Thymus (tissue), 14 donors: ENCODE measurements at places on chromosomes 12 and 14. TPM values are rescaled to one million over a fixed set of nuclear protein-coding genes. Genes with fewer than 3 reads are reported as not detected.
A peak's percentile ranks its signal among the peaks of the same experiment; 100 is the strongest.

The SERPINA1 gene
- total RNA-seq, result 9.4 TPM

DNA sequence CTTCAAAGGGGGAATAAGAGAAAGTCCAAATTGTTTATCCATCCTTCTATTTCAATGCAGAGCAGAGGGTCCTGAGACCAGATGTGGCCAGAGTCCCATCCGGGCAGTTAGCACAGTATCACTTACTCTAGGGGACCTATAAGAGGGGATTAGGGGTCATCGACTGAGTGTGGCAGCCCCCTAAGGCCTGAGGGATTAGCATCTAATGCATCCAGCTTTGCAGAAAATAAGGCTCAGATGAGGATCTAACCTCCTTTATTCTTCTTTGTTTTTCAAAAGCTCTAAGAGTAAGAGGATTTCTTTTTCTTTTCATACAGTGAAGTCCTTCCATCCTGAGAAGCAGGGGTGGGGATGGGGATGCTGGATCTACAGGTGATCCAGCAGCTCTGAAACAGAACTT is 43.5 kb downstream of the NEUROD4 start:
- DNase-seq, result no peak

GRCh38 chr14:37078131-37078530 is 94.3 kb downstream of the SLC25A21 start:
- no peak for DNase-seq

The CRY1 gene
- 19.9 TPM for total RNA-seq

GRCh38 chr12:12219664-12220063 is 47.2 kb downstream of the LRP6 start:
- no peak for DNase-seq

The SLC25A29 gene
- total RNA-seq, result 19.4 TPM

The ACOT6 gene
- total RNA-seq, result not detected

The DPPA3 gene
- 0.19 TPM for total RNA-seq

The SLC10A1 gene
- not detected for total RNA-seq

The OAS2 gene
- 45.8 TPM for total RNA-seq

GRCh38 chr12:57902478-57902969 is 38.8 kb upstream of the ATP23 start:
- no peak for DNase-seq

GRCh38 chr12:389142-390096 is at the start of gene KDM5A:
Gene KDM5A, minus strand, starts transcription at chr12:389320. Its CDS starts 229 bp downstream, at chr12:389091.
- peak; percentile 94 for DNase-seq

DNA sequence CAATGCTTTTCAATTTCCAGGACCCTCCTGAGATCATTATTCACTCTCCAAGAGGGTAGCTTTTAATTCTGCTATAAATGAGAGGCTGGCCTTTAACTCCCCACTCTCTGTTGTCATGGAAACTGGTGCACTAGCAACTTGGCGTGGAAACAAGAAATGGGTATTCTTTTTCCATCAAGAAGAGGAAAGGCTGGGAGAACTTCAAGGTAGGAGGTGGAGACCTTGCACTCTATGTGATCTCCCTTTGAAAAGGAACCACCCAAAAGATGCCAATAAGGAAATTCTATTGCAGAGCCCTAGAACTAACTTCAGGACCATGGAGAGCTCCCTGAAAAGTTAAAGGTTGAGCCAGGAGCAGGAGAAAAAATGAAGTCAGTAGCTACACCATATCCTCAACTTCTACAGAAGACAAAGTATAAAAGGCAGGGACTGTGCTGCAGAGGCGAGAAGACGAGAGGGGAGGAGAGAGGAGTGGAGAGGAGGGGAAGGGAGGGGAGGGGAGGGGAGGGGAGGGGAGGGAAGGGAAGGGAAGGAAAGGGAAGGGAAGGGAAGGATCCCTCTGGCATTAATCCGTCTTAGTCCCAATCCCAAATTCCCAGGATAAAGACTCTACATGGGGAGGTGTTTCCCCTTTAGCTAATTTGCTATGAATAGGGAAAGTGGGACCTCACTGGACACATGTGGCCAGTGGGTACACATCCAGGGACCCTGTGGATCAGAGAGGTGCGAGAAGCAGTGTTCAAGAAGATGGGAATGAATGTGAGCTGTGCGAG is 46.7 kb upstream of the FICD start:
- DNase-seq, result peak; percentile 60

- peak; percentile 43 for DNase-seq
Observed at GRCh38 chr12:15584366-15585041, 204.7 kb downstream of the EPS8 start.

DNA sequence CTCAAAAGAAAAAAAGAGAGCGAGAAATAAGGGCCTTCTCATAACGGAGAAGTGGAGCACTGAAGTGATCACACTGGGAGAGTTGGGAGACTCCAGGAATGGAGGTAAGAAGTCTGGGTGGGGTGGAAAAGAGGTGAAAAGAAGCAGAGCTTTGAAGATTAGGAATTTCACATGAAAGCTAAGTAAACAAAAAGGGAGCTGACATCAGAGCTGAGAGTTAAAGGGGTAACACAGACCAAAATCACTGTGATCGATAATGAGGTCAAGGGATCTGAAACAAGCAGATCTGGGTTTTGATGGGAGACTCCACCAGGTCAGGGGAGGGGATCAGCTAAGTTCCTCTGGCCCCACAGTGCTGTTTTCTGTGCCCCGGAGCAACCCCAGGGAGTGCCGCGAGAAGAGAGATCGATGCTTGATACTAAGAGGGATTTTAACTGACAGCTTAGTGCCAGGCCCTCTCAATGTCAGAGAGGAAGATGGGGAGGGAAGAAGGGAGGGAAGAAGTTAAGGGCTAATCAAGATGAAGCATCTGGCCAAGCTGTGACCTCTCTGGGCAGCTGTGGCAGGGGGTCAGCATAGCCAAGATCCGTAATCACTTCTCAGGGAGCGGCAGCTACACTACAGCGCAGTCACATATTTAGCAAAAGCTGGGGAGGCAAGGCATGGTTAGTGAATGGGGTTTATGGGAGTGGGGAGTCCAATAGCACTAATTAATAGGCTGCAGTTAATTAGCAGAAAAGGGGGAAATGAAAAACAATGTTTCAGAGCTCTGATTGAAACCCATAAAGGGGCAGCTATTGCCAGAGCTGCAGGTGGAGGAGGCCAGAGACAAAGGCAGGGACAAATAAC is 8.0 kb downstream of the AQP6 start:
- no peak for DNase-seq

GRCh38 chr14:105118646-105119407 is 49.7 kb downstream of the JAG2 start:
- no peak for DNase-seq

DNA sequence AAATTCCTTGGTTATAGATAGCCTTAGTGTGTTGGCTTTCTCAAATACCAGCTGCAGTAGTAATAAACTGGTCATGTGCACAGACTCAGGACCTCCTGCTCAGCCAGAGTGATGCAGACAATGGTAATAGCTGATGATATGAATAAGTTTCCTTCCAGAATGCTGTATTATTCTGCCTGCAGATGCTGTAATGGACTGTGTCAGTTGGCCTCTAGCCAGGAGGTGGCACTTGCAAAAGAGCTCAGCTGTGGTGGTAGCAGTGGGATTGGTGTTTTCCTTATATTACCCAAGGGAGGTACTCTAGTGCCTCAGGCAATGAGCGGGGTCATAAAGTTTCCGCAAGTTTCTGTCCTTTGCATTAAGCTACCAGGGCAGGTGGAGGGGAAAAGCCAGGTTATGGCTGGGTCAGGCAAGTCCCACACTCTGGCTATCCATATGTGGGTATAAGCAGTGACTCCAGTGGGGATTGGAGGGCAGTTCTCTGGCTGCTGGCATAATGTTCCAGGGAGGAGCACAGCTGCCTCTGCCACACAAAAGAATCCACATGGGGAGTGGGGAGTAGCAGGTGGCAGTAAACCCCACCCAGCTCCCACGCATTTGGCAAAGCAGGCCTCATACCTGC is 14.0 kb upstream of the MUCL1 start:
- no peak for DNase-seq

The SLC5A8 gene
- 0.33 TPM for total RNA-seq

GRCh38 chr14:56118611-56119181 is 485 bp downstream of the PELI2 start:
- DNase-seq, result no peak

- no peak for DNase-seq
Observed at GRCh38 chr12:22406627-22407026, 72.1 kb upstream of the ST8SIA1 start.

DNA sequence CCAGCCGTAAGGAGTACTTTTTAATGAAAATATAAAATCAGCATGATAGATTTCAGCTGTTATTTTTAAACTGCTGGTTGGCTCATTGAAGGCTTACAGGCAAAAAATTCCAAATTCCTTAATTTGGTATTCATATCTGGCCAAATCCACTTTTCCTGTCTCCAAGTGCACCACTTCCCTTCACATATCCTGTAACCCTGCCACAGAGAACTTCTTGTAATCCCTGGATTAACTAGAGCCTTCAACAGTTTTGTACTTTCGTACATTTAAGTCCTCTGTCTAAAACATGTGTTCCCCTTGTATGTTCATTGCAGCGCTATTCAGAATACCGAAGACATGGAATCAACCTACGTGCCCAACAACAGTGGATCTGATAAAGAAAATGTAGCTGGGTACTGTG is 9.6 kb downstream of the PUS7L start:
- DNase-seq, result no peak

The FOXG1 gene
- total RNA-seq, result 1.9 TPM

DNA sequence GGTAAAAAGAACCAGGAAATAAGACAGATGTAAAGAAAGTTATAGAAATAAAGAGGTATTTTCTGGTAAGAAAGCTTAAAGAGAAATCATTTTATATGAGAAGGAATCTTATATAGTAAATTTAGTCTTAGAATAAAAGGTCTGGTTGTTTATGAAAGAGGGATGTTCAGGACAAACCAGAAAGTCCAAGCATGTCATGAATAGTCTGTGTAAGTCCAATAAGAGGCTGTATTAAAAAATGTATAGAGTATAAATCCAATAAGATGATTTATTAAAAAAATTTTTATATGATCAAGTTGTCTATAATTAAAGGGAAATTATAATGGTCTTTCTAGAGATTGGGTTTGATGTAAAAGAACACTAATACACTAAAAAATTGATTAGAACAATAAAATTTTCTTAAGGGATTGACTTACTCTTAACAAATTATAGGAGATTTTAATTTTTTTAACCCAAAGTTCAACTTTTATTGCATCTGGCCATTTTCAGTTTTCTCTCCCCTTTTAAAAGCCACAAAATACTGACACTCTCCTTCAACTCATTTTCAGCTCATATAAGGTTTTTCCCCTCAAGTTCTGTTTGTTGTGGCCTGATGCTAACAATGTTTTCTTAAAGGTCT is 35.1 kb downstream of the ST8SIA1 start:
- no peak for DNase-seq

The EAPP gene
- 71.2 TPM for total RNA-seq

The AICDA gene
- 0.42 TPM for total RNA-seq

GRCh38 chr12:81520064-81520945 is 238.8 kb downstream of the PPFIA2 start:
- no peak for DNase-seq

The CLEC14A gene
- 4.8 TPM for total RNA-seq

The KCNJ8 gene
- 5.2 TPM for total RNA-seq

DNA sequence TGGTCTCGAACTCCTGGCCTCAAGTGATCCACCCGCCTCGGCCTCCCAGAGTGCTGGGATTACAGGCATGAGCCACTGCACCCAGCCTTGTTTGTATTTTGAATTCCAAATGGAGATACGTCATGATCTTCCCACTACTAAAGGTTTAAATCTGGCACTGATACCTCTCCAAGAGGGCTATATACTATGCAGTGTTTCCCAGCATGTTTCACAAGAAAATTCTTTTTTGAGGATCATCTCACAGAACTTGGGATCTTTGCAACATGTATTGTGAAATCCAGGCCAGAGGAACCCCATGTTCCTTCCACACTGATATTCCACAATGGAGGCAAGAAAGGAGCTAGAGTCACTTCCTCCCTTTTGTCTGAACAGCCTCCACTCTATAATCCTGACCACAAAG is 112.7 kb downstream of the NT5DC3 start:
- no peak for DNase-seq

The MMP17 gene
- total RNA-seq, result 0.28 TPM

- no peak for DNase-seq
Observed at GRCh38 chr12:62659453-62660295, 193.0 kb downstream of the MON2 start.

GRCh38 chr14:80055226-80055625 is 156.1 kb downstream of the DIO2 start:
- no peak for DNase-seq

DNA sequence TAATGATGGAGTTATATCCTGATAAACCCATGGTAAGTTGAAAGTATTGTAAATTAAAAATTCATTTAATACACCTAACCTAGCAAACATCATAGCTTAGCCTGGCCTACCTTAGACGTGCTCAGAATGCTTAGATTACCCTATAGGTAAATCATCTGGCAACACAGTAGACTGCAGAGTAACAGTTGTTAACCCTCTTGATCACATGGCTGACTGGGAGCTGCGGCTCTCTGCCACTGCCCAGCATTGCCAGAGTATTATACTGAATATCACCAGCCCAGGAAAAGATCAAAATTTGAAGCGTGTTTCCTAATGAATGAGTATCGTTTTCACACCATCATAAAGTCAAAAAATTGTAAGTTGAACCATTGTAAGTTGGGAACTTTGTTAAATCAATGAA is 17.8 kb upstream of the TMPRSS12 start:
- DNase-seq, result no peak

DNA sequence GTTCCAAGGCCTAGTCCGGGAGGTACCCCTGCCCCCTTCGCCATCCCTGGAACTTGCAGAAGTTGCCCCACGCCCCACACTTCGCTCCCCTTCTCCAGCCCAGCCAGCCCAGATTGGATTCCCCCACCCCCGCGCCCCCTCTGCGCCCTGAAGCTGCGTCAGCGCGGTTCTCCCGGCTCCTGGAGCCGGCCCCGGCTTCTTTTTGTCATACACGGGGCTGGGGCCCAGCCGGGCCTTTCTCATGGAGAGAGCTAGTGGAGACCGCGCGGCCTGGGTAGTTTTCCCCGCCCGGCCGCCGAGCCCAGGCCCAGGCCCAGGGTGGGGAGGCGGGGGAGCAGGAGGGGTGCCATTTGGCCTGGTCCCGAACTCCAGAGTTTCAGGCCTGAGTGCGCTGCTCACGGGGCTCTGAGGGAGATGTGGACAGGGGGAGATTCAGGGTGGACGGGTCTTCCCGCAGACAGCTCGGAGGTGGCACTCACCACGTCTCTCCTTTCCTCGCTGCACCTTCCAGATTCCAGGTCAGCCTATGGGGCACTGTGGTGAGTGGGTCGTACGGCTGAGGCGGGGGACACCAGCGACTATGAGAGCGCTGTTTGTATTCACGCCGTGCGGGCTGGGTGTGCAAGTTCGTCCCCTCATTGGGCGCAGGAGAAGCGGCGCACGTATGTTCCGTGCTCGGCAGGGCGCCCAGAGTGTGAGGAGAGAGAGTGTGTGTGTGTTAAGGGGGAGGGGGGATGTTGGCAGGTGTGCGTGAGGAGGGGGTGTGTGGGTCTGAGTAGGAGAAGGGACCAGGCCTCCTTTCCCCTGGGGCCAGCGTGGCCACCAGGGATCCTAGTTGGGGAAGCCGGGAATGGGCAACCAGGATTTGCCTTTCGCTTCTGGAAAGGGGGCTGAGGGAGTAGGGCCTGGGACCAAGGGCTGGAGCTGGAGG is 785 bp upstream of the LHX5 start:
- DNase-seq, result no peak

GRCh38 chr12:92338671-92339070 is 193.0 kb upstream of the BTG1 start:
- DNase-seq, result no peak

The OTUB2 gene
- 0.52 TPM for total RNA-seq
